ENCODE measurements at places on chromosomes 6 and 20.

- no peak for DNase-seq
These were observed 1081.7 kb downstream of the KIF16B start for GRCh38 chr20:15491575-15491974.

DNA sequence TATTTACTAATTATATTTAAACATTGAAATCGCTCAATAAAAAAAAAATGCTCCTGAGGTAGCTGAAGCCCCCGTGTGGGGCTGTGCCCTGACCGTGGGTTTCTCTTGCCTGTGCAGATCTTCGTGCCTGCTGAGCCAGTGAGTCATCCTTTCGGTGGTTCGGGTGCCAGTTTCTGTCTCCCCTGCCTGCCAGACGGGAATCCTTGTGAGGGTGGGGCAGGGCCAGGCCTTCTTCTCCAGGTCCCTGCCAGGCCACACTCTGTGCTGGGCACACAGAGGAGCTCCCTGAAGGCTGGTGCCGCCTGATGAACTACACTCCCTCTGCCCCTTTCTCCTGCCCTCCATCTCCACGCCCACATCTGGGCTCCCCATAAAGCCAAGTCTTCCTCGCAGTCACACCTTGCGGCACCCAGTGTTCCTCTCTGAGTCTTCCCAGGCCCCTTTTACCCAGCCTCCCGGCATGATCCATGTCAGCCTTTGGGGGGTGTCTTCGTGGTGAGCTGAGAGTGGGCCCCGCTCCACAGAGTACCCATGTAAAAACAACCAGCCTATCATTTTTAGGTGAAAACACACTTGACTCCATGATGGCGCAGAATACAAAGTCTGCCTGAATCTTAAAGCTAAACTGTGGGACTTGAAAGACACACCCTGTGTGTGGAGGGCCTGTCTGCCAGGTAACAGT is 19.3 kb downstream of the FGD2 start:
- DNase-seq = peak; percentile 62

- peak; percentile 66 for DNase-seq
These were observed 148.3 kb downstream of the GPX5 start for GRCh38 chr6:28673787-28674671.

DNA sequence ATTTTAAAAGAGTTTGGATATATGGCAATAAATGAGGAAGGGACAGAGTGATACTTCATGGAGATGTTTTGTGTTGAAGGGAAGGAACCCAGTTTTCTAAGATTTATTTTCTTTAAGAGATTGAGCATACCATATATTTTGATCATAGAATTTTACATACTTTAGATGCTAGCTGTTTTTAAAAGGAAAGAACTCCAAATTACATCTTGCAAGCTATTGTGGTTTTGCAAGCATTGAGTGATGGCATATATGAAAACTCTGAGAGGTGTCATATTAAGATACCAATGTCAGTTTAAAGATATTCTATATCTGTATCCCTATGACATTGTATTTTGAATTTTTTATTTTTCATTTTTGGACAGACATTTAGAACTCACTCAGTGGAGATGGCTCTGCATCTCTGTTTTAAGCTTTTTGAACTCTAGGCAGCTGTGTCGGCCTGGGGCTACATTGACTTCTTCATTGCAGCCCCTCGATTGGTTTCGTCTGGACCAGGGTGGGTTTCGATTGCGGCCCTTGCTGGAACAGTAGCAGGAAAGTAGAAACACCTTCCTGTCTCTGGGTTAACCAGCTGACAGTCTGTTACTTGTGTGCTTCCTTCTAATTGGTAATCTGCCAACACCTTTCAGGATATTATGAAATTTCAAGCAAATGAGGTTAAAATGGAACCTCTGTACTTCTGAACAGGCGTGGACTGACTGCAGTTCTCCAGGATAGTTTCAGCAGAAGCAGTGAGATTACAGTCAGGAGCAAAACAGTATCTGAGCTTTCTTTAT is 14.0 kb downstream of the IGF2R start:
- DNase-seq = no peak

GRCh38 chr6:39770446-39770845 is 21.7 kb upstream of the DAAM2 start:
- no peak for DNase-seq

DNA sequence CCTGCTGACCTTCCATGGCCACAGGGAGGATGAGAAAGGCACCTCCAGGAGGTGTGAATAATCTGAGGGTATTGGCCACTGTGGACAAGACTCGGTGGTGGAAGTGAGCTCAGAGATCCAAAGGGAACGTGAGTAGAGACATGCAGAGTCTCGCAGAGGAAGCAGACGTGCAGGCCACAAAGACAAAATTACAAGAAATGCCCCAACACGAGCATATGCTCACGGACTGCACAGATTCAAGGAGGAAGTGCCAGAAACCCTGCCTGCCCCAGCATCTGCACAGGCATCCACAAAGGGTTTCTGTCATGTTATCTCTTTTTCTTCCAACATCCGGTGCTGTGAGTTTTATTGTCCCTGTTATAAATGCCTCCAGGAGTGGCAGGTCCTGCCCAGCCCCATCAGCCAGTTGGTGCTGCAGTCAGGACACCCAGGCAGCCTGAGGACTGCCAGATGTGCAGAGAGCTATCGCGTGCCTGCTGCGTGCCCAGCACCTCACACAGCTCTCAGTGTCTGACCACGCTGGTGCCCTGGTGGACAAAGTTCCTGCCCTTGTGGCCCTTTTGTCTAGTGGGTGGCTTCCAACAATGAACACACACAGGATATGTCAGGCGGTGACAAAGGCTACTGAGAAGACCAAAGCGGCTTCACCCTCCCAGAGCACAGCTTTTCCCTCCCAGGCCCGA is 34.0 kb upstream of the FANCE start:
- DNase-seq = no peak

DNA sequence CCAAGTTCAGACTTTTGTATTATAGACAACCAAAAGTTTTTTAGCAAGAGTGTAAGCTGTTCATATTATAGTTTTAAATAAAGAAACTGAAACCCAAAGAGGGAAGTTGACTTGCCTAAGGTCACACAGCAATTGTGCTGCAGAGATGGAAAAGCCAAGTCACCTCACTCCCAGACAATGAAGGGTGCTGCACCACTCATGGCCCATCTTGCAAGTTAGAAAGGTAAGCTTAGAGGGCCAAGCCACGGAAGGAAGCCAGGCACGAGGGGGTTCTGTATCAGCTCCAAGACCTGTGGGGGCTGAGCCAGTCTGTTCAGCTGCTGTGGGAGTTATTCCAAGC is 860 bp downstream of the DEFB124 start:
- DNase-seq = no peak

DNA sequence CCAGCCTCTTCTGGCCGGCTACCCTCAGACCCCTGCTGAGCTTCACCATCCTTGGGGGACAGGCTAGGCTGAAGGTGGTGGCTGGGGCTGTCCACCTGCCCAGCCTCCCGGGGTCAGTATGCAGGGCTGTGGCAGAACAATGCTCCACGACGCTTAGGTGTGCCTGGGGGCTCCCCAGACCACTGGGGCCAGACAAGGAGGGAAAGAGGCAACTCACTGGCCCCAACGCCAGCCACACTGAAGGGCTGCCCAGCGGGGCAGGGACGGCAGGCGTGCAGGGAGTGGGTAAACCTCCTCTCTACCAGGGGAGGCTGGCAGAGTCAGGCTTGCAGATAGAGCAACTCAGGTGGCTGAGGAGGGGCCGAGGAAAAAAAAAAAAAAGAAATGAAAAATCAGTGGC is 11.5 kb upstream of the UBE2V1 start:
- DNase-seq = no peak

- no peak for DNase-seq
These were observed 192.5 kb upstream of the RREB1 start for GRCh38 chr6:6915219-6915618.

- no peak for DNase-seq
These were observed 35.0 kb downstream of the AKIRIN2 start for GRCh38 chr6:87667032-87667431.

- no peak for DNase-seq
These were observed 73.3 kb downstream of the MAP3K4 start for GRCh38 chr6:161064915-161065314.

- no peak for DNase-seq
These were observed 77.5 kb downstream of the TXNDC5 start for GRCh38 chr6:7832904-7833750.

GRCh38 chr20:53672484-53673129 is 79.0 kb upstream of the ZNF217 start:
- DNase-seq = no peak

GRCh38 chr6:140915103-140915502 is 1217.6 kb upstream of the GJE1 start:
- no peak for DNase-seq

GRCh38 chr6:151425561-151425960 is 26.4 kb downstream of the RMND1 start:
- DNase-seq = no peak

DNA sequence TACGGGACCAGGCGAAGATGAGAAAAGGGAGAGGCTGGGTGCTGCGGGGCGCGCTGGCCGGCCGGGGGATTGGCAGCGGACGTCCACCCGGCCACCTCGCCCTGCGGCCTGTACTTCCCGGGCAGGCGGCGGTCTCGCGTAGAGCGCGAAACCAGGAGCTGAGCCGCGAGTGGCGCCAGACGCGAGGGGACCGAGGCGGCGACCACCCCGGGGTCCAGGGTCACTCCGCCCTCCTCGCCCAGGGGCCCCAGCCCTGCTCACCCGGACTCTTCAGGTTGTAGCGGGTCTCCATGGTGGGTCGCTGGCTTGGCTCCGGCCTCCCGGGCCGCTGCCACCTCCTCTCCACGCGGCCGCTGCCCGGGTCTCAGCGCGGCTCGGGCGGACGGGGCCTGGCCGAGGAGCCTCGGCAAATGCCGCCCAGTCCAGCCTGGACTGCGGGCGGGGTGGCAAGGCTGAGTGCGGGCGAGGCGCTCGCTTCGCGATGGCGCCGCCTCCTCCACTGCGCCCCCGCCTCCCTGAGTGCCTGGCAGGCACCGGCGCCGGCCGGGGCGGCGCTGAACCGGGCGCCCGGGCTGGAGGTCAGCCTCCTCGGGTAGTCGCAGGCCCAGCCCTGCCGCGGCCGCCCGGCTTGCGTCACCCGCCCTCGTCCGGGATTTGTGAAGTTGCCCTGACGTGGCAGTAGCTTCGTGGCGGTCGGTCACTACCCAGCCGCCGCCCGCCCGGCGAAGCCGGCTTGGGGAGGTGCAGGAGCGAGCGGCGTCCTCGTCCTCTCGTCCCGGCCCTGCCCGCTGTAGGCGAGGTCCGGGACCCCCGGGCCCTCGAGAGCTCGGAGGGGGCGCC is at the start of gene UBE2J1:
Gene UBE2J1, minus strand, starts transcription at position 445 of the 840 bp plus-strand sequence. Its CDS starts 153 bp downstream, at position 292.
- peak; percentile 82 for DNase-seq

DNA sequence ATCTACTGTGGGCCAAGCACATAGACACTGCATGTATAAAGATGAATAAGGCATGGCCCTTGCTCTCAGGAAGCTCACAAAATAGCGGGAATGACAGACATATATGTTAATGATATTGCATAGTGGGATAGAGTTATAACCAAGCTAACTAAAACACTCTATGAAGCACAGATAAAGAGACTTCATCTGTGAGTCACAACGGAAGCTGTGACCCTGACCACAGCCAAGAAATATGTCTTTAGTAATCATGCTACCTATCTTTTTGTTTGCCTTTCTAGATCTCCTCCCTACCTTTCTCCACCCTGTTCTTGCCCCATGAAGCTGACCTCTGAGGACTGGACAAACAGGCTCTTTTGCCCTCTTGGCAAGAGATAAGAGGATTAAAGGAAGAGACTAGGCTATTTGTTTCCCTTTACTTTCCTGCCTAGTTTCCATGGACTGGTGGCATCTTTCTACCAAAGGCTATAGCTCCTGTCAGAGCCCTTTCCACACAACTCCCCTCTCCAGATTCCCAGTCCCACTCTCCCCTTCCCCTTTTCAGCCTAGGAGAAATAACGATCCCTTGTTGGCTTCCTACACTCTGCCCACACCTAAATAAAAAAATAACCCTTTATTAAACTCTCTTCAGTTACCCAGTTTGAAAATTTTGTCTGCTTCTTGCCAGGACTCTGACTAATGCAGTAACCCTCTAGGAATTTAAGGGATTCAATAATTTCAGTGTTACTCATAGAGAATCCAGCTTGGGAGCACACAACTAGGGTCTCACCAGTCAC is 504.9 kb upstream of the MARCKS start:
- DNase-seq = no peak

DNA sequence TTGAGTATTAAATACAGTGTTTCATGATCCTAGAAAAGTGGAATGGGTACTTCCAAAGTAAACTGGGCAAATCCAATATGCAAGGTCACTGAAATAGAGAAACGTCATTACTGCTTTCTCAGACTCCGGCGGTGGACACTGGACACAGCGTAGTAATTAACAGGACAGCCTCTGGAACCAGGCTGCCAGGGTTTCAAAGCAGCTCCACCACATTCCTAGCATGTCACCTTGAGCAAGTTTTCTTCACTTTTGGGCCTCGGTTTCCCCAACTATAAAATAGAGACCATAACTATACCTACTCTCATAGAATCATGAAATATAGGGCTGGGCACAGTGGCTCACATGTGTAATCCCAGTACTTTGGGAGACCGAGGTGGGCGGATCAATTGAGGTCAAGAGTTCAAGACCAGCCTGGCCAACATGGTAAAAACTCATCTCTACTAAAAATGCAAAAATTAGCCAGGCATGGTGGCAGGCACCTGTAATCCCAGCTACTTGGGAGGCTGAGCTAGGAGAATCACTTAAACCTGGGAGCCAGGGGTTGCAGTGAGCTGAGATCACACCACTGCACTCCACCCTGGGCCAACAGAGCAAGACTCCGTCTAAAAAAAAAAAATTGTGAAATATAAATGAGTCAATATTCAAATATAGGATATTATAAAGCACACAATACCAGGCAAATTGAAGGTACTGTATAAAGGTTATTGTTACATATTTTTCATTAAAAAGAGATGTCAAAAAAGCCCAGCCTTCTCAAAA is 24.9 kb downstream of the ARHGAP18 start:
- no peak for DNase-seq

- no peak for DNase-seq
These were observed 80.9 kb upstream of the PLN start for GRCh38 chr6:118467181-118467580.

GRCh38 chr6:34511915-34512737 is 44.0 kb downstream of the SPDEF start:
- no peak for DNase-seq

DNA sequence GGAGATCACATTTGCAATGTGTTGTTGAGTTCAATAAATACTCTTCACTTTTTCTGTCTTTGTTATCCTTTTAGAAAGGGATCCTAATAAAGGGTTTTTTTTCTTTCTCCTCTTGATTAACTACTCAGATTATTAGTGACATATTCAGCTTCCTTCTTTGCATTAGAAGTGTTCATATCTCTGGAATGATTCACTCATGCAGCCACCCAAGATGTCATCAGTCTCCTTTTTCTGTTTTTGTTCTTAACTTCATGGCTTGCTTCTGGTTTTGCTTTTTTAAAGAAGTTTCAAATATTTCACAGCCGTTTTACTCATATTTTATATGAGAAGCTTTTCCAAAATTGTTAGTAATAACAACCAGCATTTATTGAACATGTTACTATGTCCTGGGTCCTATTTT is 187.6 kb downstream of the TMEM242 start:
- no peak for DNase-seq
